ENCODE measurements at places on chromosomes 16 and 17. TPM values are rescaled to one million over a fixed set of nuclear protein-coding genes. Genes with fewer than 3 reads are reported as not detected.

DNA sequence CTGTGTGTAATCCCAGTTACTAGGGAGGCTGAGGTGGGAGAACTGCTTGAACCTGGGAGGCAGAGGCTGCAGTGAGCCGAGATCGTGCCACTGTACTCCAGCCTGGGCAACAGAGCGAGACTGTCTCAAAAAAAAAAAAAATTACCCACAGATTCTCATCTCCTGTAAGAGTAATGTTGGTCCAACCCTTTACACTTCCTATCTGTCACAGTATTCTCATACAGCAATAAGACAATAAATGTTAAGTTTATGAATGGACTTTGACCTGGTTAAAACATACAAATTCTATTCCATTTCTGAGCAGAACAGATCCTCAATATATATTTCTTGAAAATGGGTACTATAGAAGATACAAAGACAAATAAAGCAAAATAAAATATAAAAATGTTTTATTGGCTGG lies 30.4 kb upstream of the TAOK1 start:
- DNase-seq, result no peak

GRCh38 chr17:28912938-28913333 lies 10.1 kb upstream of the DHRS13 start:
- no peak for DNase-seq

DNA sequence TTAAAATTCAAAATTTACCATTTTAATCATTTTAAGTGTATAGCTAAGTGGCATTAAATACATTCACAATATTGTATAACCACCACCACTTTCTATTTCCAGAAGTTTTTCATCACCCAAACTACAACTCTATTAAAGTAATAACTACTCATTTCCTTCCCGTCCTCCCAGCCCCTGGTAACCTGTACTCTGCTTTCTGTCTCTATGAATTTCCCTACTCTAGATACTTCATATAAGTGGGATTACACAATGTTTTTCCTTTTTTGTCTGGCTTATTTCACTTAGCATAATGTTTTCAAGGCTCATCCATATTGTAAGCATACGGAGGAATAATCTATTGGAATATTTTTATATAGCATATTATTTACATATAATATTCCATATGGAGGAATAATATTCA lies 29.7 kb downstream of the ESRP2 start:
- no peak for DNase-seq

DNA sequence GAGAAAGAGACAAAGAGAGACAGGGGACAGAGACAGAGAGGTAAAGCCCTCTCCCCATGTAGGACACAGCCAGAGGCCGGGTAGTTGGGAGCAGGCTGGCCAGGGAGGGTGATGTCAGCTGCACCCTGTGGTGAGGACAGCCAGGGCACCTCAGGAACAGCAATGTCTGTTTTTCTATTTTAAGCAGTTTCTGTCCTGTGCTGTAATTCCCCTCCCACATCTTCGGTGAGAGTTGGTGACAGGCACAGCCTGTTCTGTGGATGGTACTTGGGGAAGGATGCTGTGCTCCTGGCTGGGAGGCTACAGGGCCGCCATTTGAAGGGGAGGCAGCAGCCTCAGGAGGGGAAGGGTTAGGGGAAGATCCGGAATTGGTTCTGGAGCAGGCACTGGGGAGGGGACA lies 163.5 kb downstream of the SDK2 start:
- DNase-seq, result no peak

DNA sequence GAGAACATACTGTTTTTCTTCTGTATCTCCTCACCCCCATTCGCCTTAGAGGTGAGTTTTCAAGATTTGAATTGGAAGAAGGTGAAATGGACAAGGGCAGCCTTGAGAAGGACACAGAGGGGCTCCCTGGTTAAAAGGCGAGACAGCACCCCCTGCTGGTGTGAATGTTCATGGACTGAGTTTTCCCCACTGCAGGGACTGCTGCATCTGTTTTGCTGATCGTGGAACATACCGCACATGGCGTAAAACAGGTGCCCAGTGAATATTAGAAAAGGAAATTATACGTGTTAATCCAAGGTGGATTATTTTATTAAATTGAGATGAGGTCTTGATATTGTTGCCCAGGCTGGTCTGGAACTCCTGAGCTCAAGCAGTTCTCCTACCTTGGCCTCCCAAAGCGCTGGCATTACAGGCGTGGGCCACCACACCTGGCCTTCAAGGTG lies 54.5 kb downstream of the NDE1 start:
- DNase-seq, result peak; percentile 83

SMTNL2 gene
- 20.7 TPM for polyA plus RNA-seq
